ENCODE measurements at places on chromosomes 12 and 14.

GRCh38 chr12:8156416-8156815 is 399 bp upstream of the ZNF705A start:
- no peak for DNase-seq

DNA sequence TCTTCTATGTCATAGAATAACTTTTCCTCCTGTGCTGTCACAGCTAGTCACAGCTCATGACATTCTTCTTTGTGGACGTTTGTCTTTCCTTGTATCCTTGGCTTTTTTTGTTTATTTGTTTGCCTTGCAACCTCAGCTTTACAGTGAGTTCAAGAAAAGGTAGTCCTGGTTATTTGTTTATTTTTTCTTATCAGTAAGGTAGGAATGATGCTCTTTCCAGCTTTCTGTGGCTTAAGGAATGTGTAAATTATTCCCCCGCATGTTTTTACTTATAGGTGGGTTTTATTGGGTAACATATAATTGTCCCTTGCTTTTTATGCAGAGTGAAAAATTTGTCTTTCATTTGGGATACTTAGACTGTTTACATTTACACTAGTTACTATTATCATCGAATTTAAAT is 1673.6 kb upstream of the FLRT2 start:
- no peak for DNase-seq

GRCh38 chr12:49905718-49906314 is 2.1 kb upstream of the FAIM2 start:
- no peak for DNase-seq

DNA sequence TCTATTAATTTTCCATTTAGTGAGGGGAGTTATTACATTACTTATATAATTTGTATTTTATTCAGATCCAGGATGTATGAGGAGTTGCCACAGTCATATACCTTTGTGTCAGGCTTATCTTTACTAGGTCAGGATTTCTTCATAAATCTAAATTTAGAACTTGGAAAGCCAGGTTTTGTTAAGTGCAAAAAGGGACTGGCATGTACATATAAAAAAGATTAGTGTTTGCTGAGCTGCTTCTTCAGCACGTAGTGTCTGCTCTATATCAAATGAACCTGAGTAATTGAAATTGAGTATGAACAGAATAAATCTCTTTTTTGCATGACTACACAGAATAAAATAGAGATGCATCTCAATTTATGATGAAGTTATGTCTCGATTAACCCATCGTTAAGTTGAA is 157.4 kb downstream of the NUBPL start:
- no peak for DNase-seq

- peak; percentile 41 for DNase-seq
Observed at GRCh38 chr12:52870361-52871290, 21.8 kb upstream of the KRT78 start.

DNA sequence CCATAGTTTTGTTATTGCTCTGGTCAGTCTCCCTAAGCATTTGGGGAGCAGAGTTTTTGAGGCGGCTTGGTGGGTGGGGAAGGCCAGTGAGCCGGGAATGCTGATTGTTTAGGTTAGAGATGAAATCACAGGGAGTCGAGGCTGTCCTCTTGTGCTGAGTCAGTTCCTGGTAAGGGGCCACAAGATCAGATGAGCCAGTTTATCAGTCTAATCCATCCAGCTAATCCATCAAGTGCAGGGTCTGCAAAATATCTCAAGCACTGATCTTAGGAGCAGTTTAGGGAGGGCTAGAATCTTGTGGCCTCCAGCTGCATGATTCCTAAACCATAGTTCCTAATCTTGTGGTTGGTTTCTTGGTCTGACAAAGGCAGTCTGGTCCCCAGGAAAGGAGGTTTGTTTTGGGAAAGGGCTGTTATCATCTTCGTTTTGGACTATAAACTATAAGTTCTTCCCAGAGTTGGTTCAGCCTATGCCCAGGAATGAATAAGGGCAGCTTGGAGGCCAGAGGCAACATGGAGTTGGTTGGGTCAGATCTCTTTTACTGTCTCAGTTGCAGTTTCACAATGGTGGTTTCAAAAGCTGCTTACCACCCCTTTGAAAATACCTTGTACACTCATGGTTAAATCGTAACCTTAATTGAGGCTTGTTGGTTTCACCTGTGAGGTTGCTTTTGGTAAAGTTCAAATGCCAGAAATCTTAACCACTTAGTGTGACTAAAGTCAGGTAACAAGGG is 33.6 kb upstream of the HIGD1C start:
- DNase-seq, result no peak

GRCh38 chr14:75476274-75476995 is 45.8 kb upstream of the BATF start:
- no peak for DNase-seq

- no peak for DNase-seq
Observed at GRCh38 chr12:80714055-80714454, 2.7 kb upstream of the MYF5 start.

GRCh38 chr12:6852651-6853354 is 853 bp downstream of the USP5 start:
- DNase-seq, result no peak
